ENCODE measurements at places on chromosomes 16 and 17.

GRCh38 chr17:72511874-72512273 lies 391.1 kb downstream of the SOX9 start:
- DNase-seq, result no peak

GRCh38 chr17:79931817-79932309 lies 92.6 kb upstream of the CBX4 start:
- no peak for DNase-seq

DNA sequence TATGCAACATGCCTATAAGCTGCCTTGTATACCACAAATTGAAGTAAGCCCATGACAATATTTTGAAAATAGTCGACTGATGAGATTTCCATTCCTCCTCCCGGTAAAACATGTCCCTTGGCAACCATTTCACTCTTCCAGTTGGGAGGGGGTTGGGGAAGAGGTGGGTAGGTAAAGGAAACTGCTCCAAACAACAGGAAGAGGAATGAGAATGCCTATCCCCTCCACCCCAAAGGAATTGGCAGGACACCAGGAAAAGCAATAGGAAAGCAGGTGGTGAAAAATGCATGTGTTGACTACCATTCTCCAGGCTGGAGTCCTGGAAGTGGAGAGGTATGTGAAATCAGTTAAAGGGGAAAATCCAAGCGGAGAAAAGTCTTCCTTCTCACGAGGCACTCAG lies 455.9 kb upstream of the PSMD7 start:
- DNase-seq, result no peak

DNA sequence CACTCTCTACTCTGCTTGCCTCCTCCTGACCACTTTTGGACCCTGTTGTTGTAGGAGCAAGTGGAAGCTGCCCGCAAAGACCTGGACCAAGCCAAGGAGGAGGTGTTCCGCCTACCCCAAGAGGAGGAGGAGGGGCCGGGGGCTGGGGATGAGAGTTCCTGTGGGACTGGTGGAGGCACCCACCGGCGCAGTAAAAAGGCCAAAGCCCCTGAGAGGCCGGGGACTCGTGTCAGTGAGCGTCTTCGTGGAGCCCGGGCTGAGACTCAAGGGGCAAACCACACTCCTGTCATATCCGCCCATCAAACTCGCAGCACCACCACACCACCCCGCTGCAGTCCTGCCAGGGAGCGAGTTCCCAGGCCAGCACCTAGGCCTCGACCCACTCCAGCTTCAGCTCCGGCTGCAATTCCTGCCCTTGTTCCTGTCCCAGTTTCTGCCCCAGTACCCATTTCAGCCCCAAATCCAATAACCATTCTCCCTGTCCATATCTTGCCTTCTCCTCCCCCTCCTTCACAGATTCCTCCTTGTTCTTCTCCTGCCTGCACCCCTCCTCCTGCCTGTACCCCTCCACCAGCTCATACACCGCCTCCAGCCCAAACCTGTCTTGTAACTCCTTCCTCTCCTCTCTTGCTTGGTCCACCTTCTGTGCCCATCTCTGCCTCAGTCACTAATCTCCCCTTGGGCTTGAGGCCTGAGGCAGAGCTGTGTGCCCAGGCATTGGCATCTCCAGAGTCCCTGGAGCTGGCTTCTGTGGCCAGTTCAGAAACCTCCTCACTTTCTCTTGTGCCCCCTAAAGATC lies 11.0 kb upstream of the PHKG2 start:
- no peak for DNase-seq

- no peak for DNase-seq
These were observed 274.2 kb downstream of the ABCC12 start for GRCh38 chr16:47881574-47881973.

DNA sequence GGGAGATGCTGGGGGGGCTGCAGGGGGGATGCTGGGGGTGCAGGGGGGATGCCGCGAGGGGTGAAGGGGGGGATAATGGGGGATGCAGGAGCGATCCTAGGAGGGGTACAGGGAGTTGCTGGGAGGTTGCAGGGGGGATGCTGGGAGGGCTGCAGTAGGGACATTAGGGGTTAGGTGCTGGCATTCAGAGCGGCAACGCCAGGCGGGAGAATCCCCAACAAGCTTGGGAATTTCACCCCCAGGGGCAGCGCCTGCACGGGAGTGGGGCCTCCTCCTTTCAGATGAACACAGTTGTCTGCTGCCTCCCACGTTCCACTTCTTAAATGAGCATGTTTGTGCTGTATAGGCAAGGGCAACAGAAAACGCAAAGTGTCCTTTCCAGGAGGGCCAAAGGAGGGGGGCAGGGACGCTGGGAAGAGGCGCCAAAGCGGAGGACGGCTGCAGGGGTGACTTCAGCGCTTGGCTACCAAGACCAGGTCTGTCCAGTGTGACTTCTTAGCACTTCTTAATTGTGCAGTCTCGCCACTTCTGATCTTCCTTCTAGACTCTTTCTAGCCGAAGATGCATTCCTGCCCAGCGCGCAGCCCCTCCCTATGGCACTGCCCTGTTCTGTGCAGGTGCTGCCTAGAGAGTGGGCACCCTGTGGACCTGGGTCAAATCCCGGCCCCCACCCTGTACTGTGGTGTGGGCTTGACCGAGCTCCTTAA lies 2.0 kb upstream of the SLC6A4 start:
- DNase-seq, result no peak

Data from activated CD4-positive, alpha-beta T cell treated with anti-CD3 and anti-CD28 coated beads, Interleukin-2, amount 50 U/mL, for 16 hours (primary cell).